LHCN-M2 (cell line): ENCODE measurements at places on chromosomes 5 and 9. TPM values are rescaled to one million over a fixed set of nuclear protein-coding genes. Genes with fewer than 3 reads are reported as not detected.

The SPINK6 gene
- total RNA-seq = not detected in 2 replicates

DNA sequence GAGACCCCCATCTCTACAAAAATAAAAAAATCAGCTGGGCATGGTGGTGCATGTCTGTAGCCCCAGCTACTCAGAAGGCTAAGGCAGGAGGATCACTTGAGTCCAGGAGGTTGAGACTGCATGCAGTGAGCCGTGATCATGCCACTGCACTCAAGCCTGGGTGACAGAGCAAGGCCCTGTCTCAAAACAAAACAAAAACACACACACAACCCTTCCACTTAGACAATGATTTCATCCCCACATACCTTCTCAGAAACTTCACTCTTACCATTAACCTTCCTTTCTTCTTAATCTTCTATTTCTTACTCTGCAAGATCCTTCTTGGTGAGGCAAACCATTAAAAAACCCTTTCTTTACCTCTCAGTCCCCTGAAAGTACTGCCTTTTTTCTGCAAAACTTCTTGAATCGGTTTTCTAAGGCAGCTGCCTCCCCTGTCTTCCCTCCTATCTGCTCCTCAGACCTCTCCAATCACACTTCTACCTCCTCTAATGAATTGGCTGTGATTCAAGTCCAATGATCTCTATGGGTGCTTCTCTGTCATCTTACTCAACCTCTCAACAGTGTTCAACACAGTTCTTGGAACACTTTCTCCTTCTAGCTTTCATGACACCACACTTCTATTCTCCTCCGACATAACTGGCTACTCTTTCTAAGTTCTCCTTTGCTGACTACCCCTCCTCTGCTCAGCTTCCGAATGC, 47.3 kb downstream of the PFDN1 start:
- no peak for DNase-seq

The UBAP1 gene
- total RNA-seq = 23.4 and 25.5 TPM in 2 replicates

GRCh38 chr5:179401-179800, 11.9 kb upstream of the LRRC14B start:
- no peak for DNase-seq

The CCDC180 gene
- total RNA-seq = not detected in 2 replicates

The CCDC187 gene
- not detected in 2 replicates for total RNA-seq

The PHF19 gene
- total RNA-seq = 77.5 and 79.1 TPM in 2 replicates

- no peak for DNase-seq
These were observed 450.4 kb upstream of the NMUR2 start for GRCh38 chr5:152855441-152855840.

The RAB3C gene
- not detected in 2 replicates for total RNA-seq

The FOXD4L3 gene
- not detected in 2 replicates for total RNA-seq

DNA sequence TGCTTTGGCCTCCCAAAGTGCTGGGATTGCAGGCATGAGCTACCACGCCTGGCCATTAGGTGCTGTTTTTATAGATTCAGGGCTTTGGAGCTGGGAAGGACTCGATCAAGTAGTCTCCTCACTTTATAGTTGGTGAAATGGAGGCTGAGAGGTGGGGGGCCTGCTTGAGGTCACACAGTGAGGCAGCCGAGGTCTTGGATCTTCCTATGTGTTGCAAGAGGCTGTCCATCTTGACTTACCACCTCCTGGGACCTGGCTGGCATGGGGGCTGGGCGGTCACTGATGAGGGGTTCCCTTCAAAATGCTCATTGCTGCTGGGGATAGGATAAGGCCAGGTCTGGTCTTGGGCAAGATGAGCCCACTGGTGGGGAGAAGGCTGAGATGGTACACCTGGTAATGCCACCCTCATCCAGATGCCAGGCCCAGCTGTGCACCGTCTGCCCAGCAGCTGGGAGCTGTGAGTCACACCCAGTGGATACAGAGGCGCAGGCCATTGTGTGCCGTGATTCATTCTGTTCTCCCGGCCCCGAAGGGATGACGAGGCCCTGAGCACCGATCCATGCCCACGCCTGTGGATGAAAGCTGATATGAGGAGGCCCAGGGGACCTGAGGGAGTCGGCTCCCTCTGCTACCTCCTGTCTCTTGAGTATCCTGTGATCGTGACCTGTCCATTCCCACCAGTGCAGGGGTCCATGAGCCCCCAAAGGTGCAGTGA, 10.5 kb upstream of the NDST1 start:
- DNase-seq = peak; percentile 97

The OLFM1 gene
- not detected in 2 replicates for total RNA-seq

GRCh38 chr5:61654876-61655275, 322.8 kb downstream of the ZSWIM6 start:
- no peak for DNase-seq

The RGMB gene
- total RNA-seq = 105 and 117 TPM in 2 replicates

DNA sequence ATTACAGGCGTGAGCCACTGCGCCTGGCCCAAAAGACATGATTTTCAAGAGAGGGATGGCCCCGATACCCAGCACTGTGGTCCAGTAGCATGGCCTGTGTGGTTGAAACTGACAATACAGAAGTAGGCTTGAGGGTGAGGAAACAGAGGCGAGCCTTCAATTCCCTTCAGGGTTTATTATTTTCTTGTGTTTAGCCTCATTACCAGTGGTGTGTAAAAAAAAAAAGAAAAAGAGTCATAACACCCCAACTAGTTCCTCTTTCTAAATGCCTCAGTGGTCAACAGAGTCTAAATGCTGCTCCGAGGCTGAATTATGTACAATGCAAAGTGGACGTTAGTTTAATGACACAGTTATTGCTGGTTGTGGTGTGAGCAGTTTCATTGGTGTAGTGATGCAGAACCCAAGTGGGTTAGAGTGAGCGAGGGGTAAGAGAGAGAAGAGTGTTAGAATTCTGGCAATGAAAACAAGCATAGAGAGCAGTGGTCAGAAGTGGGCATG, 58.8 kb downstream of the SNX30 start:
- DNase-seq = no peak

DNA sequence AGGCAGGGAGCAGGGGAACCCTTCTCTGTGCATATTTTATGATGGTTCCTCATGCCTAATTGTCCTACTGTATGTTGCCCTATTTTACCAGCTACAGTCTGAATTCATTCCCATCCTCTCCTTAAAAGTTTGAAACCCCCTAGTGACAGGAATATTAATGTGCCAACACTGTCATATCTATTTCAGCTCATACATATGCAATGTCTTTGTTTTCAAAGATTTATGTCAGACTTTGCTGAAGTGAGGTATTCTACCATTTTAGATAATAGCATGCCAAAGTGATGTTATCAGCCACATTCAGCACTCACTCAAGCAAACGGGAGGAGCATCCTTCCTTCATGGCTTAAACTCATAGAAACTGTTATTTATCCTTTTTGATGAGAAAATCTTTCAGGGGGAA, 696.5 kb downstream of the NR2F1-AS1 start:
- no peak for DNase-seq

DNA sequence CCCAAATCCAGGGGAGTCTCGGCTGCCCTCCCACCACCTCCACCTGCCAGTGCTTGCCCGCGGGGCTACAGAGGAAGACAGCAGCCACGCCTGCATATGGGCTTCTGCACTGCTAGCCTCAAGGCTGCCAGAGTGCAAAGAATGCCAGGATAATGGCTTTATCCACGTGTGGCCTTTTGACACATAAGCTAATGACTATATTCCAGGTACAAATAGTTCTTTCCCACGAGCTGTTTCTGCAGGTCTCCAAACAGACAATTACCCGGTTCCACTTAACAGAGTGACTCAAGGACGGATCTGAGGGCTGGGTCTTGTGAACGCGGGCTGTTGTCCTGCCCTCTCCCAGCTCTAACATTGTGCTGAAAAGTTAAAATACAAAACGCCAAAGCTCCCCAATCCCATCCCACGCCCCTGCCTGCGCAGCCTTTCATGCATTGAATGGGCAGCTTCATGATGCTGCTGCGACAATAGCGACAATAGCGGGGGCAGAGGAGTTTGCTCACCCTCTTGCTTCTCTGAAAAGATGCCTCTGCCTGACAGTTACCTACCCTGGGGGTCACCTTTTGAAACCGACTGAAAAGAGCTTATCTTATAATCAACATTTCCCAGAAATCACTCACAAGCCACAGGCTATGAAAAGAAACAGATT, 39.1 kb upstream of the MSH3 start:
- no peak for DNase-seq

DNA sequence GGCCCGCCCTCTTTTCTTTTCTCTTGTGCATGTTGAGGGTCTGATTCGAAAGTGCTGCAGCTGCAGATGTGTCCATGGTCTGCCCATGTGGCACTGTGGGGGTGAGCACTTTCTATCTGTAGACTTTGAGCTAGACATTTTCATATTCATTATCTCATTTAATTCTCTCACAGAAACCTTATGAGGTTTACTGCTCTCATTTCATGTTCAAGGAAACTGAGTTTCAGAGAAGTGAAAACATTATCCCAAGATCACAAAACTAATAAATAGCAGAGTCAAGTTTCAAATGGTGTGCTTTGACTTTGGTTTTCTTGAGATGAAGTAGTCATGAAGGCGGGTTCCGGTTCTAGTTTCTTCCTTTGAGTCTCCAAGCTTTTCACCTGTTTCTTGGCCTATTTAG, 536.5 kb upstream of the ZNF462 start:
- no peak for DNase-seq
